Daoy (cell line): ENCODE measurements at places on chromosomes 16 and 17. TPM values are rescaled to one million over a fixed set of nuclear protein-coding genes. Genes with fewer than 3 reads are reported as not detected.

Gene CRISPLD2
- total RNA-seq = 21.6 and 25.7 TPM in 2 replicates

Gene TMEM238L
- not detected in 2 replicates for total RNA-seq

Gene SMIM36
- total RNA-seq = not detected in 2 replicates

GRCh38 chr16:79932572-79932971 lies 332.0 kb upstream of the MAF start:
- DNase-seq = peak; percentile 7

Gene IGFALS
- not detected in 2 replicates for total RNA-seq

DNA sequence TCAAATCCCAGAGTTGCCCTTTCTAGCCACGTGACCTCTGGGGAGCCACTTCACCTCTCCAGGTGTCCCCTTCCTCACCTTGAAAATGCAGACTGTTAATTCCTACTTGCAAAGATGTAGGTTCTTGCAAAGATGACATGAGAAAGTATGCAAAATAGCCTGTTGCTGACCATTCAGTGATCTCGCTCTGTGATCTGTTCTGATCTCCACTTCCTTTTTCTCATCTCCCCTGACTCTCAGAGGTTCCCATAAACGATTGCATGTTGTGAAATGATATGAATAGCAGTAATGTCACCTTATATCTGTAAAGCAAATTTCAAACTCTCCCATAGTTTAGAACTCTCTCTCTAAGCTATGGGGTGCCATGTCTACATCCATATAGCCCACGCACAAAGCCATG lies 182.3 kb downstream of the TMEM132E start:
- no peak for DNase-seq

Gene PLEKHH3
- total RNA-seq = 2.5 and 8.9 TPM in 2 replicates

Gene HEATR9
- not detected in 2 replicates for total RNA-seq

DNA sequence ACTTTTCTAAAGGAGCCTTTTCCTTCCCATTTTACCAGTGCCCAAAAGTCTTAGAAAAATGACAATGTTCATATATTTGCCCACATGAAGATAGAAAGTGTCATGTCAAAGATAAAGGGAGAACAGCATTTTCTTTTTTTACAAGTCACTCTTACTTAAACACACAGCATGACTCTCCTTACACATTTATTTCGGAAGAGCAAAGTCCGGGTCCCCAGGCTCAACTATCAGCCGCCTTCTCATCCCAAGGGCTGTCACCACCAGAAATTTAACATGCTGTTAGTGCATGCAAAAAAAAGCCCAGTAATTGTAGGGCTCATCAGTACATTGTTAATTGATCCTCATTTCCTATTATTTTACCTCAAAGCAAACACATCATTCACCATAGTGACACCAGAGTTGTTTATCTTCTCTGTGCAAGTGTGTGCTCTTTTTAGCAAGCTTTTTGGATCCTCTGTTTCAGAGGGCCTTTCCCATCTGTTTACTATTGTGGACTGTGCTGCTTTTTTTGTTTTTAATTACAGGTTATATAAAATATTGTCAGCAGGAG lies 560.3 kb downstream of the WWOX start:
- no peak for DNase-seq

DNA sequence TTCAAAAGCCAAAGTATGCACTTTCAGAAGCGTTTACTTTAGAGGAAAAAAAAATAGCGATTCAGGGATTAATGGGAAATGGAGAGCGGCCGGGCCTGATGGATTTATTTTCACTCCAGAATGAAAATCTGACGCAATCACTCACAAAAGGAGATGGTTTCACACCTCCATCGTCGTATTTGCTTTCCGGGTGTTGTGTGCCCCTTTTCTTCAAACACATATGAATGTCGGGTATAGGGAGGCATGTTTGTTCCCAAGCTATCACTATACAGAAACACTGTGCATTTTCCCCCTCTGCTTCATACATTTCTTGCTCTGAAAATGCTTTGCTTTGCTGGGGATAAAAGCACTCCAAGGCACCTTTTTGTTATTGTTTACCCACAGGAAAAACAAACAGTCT lies 562.2 kb upstream of the ZFHX3 start:
- DNase-seq = no peak

Gene HS3ST3A1
- total RNA-seq = 17.4 and 22.1 TPM in 2 replicates

Gene VPS35
- 84.9 and 95.3 TPM in 2 replicates for total RNA-seq

Gene USP43
- 0.80 and 1.7 TPM in 2 replicates for total RNA-seq

GRCh38 chr16:11708421-11708820 lies 34.2 kb downstream of the TXNDC11 start:
- no peak for DNase-seq

- no peak for DNase-seq
Measured at GRCh38 chr16:13545271-13545670, 374.7 kb upstream of the ERCC4 start.

DNA sequence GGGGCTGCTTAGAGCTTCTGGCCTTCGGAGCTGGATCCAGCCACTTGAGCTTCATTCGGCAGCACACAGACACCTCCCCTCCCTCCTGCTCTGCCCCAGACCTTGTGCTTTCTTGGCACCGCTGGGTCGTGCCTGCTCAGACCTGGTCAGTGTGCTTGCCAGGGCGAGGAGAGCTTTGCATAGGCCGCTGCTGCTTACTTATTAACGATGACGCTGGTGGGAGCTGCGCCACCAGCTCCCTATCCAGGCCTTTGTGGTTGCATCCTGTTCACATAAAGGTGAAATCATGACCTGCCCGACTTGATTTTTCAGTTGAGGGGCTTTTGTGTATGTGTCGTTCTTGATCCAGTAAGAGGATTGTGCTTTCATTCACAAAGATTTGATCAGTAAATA lies 101.1 kb downstream of the MSI2 start:
- DNase-seq = no peak
